ENCODE measurements at places on chromosomes 13 and 19.

- no peak for DNase-seq
These were observed 8.0 kb downstream of the VSIG10L start for GRCh38 chr19:51333836-51334460.

DNA sequence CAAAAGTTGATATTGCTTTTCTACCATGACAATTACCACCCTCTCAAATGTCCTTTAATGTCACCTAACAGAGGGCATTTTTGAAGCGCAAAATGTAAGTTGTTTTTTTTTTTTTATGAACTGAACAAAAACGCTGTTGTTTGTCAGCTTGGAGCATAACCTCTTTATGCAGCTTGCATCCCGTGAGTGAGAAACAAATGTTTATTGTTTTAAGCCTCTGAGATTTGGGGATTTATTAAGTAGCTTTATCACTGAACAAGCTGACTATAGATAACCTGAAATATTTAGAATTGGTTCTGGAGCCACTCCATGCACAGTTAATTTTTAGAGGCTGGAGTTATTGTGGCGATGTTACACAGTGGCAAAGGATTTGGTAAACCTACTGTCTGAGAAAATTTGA is 80.1 kb upstream of the ATXN8OS start:
- no peak for DNase-seq

- no peak for DNase-seq
These were observed 35.4 kb downstream of the COLGALT1 start for GRCh38 chr19:17590866-17591265.

GRCh38 chr13:49326222-49326917 is 78.6 kb downstream of the CDADC1 start:
- DNase-seq, result no peak

GRCh38 chr13:44395976-44396694 is 22.5 kb downstream of the SERP2 start:
- DNase-seq, result no peak

DNA sequence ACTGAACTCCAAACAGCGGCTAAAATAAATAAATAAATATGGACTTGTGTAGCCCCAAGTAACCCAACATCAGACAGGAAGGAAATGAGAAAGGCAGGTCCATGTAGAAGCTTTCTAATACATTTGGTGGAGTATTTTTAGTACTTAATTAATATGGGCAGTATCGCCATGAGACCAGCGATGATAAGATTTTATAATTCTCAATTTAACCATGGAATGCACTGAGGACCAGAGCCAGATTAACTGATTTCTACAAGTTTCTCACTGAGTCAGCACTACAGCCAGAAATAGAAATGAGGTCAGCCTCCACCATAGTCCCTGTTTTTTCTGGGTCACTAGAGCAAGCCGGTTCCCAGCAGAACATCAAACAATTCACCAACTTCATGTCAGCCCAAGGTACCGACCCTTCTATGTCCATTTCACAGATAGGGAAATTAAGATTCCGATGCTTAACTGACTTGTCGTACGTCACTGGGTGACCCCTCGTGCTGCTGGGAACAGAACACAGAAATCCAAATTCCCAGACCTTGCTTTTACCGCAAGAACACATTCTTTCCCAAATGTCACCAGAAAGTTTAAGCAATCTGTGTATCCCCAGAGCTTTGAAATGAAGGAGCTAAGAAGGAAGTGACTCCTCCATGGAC is 90.4 kb downstream of the COL4A1 start:
- peak; percentile 39 for DNase-seq

- peak; percentile 80 for DNase-seq
These were observed 11.1 kb downstream of the LYL1 start for GRCh38 chr19:13091400-13092157.

Measured in AG09309 (cell line).